Motor neuron (in vitro differentiated cells): ENCODE measurements at places on chromosomes 7 and 10.

DNA sequence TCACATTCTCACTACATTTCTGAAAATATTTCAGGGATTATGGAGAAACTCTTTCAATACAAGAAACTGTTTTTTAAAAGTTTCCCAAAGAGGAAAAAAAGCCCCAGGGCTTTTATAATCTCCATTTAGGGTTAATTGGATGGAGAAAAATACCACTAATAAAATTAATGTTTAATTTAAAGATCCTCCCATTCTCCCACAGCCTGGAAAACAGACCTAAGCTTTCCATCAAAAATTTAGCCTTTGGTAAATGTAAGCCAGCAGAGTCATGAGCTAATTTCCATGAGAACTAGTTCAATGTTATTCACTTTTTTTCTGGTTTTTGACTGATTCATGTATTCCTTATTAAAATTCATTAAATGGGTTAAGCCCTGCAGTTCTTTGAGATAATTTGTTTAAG, 408.7 kb downstream of the PHTF2 start:
- ATAC-seq: no peak

GRCh38 chr10:34031400-34031799, 696.9 kb upstream of the NRP1 start:
- no peak for ATAC-seq

DNA sequence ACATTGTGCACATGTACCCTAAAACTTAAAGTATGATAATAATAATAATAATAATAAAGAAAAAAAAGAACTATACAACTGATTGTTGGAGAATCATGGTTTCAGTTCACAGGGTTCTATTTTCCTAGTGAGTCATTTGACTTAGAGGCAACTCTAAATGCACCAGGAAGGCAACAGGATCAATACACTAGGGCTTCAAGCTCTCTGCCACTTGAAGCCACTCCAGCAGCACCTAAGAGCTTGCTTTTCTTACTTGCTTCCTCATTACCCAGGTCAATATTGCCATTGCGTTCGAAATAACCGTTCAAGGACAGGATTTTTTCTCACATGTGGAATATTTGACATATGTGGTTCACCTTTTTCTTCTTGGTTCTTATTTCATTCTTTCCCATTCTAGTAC, 189.7 kb downstream of the GRM3 start:
- ATAC-seq: no peak

GRCh38 chr7:81327468-81328266, 408.8 kb upstream of the SEMA3C start:
- no peak for ATAC-seq

GRCh38 chr7:44799939-44800338, 3.5 kb downstream of the PPIA start:
- no peak for ATAC-seq

DNA sequence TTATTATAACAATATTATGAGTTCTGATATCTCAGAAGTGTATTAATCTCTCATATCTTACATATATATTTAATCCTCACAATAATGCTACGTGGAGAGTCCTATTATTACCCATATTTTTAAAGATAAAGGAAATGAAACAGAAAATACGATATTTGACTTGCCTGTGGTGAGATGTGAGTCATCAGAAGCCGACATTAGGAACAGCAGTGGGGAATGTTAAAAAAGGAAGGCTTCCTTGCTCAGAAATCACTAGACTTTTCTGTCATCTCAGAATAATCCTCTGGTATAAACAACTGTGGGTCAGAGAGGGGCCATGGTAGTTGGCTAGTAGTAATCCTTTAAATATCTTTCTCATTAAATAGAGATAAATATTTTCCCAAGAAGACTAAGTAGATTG, 402.3 kb upstream of the PCDH15 start:
- ATAC-seq: no peak

DNA sequence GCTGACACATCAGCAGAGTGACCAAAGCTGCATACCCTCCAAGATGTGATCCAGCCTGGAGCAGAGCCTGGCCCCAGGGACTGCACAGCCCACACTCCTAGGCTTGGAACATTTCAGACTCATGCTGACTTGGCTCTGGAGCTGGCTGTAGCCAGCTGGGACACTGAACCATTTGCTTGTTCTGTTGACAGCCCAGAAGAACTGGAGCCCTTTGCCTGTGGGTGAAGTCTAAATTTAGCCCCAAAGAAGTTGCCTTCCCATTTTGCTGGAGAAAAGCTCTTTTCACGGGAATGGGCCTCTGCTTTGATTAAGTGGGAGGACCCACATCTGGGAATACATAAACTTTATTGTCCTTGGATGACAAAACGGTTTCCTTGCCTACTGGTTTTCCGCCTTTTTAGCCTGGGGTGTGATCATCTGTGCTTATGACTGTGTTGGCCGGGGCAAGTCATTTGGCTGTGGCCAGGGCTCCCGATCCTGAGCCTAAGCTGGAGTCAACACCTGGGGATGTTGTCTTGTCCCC, 186.2 kb upstream of the BMPER start:
- ATAC-seq: peak; percentile 27

- no peak for ATAC-seq
Measured at GRCh38 chr7:158228986-158229385, 358.6 kb downstream of the PTPRN2 start.

- ATAC-seq: peak; percentile 67
Measured at GRCh38 chr10:70441161-70441894, at the start of gene NODAL. TSS of gene NODAL (minus strand) at chr10:70441681. CDS start at chr10:70441667, 14 bp downstream.

GRCh38 chr7:131623154-131623553, 66.7 kb upstream of the PODXL start:
- no peak for ATAC-seq

DNA sequence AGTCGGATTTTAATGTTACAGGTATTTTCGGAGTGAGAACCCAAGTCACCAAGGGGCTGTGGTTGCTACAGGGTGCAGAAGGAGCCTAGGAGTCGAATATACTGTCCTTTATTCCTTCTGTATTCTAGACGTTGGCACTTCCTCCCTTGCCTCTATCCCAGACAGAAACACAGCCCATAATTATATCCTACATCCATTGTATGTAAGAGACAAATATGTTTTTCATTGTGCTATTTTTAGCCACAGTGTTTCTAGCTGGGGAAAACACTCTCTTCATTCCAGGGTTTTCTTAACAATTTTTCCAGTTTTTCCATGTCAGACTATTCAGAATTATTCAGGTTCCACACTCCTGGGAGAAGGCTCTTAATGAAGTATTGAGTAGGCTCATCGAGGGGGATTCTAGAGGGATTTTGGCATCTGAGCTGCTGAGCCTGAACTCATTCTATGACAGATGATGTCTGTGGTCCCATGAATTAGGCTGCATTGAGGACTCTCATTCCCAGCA, 32.6 kb downstream of the KIAA1217 start:
- ATAC-seq: no peak

DNA sequence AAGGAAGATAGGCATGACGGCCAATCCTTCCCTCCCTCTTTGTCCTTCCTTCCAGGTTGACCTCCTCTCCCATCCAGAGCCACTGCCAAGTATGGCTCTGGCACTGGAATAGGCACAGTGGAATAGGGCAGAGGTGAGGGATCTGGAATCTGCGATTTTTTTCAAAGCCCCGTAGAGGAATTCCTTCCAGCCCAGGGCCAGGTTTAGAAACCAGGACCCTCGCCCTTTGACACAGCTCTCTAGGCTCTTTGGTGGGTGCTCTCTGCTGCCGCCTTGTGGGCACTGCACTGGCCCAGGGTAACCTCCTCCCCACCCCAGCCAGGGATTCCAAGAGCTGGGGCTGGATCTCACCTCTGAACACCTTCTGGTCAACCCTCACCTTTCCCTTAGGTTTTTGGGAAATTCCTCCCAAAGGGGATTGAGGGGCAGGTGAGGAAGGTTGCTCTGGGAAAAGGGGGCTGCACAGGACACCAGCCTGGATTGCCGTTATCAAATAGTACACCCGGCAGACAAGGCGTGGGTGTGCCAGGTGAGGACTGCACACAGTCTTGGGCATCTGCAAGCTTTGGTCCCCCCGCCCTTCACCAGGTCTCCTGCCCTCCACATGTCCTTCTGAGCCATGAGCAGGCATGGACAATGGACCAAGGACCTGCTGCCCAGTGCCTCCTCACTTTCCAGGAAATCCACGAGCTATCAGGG, 22.8 kb downstream of the C10orf105 start:
- peak; percentile 85 for ATAC-seq

GRCh38 chr10:73366381-73367298, 8.0 kb upstream of the CFAP70 start:
- peak; percentile 29 for ATAC-seq

GRCh38 chr10:36526033-36526432, 599.4 kb upstream of the ANKRD30A start:
- no peak for ATAC-seq

- no peak for ATAC-seq
Measured at GRCh38 chr7:137895301-137896221, 48.8 kb upstream of the DGKI start.

- ATAC-seq: no peak
Measured at GRCh38 chr10:128316121-128316726, 190.0 kb upstream of the MKI67 start.

DNA sequence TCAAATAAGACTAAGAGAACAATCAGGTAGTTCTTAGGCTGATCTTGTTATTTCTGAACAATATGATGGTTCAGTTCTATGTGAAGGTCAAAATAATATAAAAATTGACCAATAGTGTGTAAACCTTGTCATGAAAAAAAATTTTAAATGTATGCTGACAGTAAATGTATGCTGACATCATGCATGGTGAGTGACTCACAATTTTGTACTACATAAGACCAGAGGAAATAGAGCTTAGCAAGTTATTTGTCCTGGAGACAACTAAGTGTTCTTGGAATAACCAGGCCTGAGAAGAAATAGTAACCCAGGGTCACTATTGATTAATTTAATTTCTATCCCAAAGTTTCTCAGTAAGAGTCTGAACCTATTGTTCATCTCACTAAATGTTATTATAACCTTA, 182.2 kb upstream of the PCDH15 start:
- peak; percentile 45 for ATAC-seq

DNA sequence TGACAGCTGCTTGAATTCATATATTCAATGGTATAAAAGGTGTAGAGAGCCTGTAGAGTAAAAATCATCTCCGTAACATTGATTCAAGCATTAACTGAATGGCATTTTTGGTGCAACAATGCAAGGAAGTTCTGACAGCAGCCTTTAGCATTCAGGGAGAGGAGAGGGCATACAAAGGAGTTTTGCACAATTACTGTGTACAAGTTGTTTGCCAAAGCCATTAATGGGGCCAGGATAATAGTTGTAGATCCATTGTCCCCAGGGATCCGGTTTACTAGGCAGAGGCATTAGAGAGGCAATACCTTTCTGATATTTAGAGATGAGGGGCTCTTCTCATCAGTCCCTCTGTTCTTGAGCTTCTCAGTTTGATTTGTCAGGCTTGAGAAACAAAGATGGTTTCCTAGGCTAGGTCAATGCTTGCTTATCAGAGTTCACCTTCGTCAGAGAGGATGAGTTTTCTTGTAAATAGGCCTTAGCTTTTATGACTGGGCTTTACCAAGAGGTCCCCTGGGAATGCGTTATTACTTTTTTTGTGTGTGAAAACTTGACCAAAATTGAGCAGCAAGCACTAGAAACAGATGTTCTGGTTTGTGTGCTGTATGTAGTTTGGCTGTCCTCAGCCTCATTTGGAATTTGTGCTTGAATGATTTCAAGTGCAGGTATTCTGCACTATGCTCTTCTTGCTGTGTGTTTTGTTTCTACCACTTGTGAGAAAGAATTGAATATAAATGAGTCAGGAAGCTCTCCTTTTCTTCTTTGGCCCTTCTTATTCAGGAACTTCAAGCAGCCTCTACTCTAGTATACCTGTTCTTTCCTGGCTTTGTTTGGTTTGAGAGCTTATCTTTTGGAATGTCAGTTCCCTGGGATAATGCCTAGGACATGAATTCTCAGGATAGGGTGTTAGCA, 32.0 kb downstream of the SND1 start:
- no peak for ATAC-seq

- no peak for ATAC-seq
Measured at GRCh38 chr10:26274391-26274790, 57.8 kb downstream of the GAD2 start.

GRCh38 chr10:72105710-72106109, 17.4 kb upstream of the SPOCK2 start:
- ATAC-seq: peak; percentile 6

DNA sequence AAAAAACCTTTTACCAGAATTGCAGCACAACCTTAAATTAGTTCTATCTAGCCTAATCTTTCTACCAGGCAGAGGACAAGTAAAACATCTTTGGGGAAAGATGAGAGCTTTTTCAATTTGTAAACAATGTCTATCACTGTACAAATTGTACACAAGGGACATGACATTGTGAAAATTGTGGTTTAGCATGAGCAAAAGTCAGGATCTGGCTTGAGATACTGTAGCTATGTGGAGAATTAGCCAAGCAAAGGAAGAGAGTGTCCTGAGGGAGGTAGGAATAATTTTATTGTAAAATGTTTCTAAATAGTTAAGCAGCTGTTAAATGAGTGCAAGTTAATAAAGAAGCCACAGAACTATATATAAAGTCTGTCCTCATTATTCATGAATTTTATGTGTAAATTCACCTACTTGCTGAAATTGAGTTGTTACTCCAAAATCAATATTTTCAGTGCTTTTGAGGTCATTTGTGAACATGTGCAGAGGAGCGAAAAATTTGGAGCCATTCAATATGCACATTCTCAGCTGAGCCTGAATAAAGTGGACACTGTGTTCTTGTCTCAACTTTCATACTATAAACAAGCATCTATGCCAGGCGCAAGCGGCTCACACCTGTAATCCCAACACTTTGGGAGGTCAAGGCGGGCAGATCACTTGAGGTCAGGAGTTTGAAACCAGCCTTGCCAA, 42.8 kb upstream of the POM121L12 start:
- no peak for ATAC-seq

GRCh38 chr10:60352105-60352504, 37.6 kb downstream of the ANK3 start:
- ATAC-seq: no peak

- ATAC-seq: peak; percentile 86
Measured at GRCh38 chr7:144513334-144513733, 109.8 kb upstream of the NOBOX start.

- ATAC-seq: no peak
Measured at GRCh38 chr7:64625114-64626082, 40.5 kb upstream of the ZNF107 start.

DNA sequence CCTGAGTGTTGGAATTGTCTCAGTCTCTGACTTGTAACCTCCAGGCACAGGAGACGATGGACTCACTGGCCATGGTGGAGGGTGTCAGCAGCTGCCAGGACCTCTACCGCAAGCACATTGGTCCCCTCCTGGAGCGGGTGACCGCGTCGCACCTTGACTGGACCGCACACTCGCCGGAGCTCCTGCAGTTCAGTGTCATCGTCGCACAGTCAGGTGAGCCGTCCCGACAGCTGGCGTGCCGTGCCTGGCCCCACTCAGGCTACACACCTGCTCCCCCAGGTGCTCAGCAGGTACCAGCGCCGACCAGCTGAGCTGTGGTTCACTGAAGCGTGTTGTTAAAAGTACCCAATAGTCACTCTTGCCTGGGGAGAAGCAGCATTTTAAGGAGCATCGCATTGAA, 36.7 kb upstream of the PRKAR1B start:
- no peak for ATAC-seq
